Activated effector memory CD4-positive, alpha-beta T cell treated with Interleukin-2 at 50 U/mL for 16 hours (primary cell): ENCODE measurements at places on chromosomes 7 and 10.

DNA sequence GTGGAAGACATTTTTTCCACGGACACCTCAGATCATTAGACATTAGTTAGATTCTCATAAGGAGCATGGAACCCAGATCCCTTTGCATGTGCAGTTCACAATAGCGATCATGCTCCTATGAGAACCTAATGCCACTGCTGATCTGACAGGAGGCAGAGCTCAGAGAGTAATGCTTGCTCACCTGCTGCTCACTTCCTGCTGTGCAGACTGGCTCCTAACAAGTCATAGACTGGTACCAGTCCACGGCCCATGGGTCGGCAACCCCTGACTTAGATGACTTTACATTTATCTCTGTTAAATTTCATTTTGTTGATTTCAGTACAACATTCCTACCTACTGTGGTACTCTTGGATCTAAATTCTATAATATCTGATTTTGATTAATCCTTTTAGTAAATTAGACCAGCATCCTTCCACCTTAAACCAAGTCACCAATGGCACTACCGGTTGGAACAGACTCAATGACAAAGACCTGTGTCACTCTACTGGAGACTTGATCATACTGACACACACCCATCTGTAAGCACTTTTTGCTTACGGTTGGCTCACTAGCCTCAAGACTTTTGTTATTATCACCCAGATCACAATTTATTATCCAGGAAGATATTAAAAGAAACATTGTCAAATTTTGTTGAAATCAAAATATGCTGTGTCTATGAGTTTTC lies 8.0 kb upstream of the CCDC71L start:
- DNase-seq, result no peak

DNA sequence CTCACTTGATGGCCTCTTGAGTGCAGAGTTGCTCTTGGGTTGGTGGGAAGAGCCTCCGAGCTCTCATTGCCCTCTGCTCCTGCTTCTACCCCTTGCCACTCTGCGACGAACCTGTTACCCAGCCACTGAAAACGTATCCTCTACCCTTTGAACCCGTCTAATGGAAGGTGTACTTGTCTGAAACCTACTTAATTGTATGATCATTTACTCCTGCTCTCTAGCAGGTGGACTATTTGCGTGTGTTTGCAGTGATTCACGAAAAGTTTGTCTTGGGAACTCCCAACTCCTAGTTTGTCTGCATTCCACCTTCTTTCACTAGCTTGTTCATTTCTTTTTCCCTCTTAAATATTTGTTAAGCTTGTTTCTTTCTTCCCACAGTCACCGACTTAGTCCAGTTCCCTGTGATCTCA lies 503 bp downstream of the CROT start:
- no peak for DNase-seq

DNA sequence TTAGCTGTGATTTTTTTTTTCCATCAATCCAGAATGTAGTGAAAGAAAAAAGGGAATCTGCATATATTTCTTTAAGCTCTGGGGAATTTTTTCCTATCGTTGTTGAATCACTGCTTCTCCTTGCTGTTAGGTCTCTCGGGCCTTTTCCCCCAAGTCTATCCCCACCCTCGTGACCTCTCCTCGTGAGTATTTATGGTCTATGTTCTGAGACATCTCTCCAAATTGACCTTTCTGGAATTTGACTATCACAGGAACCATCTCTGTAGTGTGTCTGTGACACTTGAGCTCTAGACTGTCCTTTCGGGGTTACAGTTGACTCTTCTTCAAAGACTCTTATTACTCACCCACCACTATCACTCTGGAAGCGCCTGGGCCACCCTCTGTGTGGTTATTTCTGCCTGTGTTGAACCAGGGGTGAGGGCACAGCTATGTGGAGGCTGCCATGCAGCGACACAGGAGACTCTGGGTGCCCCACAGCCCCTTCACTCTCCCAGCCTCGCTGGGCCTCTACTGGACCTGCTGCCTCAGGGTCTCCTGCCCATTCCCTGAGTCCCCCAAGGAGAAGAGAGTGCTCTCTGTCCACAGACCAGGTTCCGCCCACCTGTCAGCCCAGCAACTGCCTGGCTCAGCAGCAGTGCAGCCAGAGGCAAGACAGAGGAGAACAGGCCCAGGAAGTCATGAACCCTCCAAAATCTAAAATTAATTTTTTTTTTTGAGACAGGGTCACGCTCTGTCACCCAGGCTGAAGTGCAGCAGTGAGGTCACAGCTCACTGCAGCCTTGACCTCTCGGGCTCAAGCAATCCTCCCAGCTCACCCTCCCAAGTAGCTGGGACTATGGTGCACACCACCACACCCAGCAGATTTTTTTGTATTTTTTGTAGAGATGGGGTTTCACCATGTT lies 45.7 kb upstream of the PTPRN2 start:
- no peak for DNase-seq

DNA sequence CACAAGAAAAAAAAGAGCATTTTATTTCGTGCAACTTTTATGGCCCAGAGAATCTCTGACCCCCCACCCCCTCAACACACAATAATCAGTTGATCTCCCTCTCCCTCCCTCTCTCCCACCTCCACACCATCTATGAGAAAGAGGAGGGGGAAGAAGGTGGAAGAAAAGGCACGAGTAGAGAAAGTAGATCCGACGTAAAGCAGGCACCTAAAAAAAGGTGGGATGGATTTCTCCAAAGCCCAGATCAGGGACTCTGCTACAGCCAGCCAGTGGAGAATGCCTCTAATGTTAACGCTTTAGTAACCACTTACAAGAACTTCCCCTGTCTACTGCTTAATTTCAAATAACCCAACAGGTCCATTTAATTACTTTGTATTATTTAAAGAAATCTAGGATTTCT lies 24.4 kb downstream of the KMT2C start:
- no peak for DNase-seq

DNA sequence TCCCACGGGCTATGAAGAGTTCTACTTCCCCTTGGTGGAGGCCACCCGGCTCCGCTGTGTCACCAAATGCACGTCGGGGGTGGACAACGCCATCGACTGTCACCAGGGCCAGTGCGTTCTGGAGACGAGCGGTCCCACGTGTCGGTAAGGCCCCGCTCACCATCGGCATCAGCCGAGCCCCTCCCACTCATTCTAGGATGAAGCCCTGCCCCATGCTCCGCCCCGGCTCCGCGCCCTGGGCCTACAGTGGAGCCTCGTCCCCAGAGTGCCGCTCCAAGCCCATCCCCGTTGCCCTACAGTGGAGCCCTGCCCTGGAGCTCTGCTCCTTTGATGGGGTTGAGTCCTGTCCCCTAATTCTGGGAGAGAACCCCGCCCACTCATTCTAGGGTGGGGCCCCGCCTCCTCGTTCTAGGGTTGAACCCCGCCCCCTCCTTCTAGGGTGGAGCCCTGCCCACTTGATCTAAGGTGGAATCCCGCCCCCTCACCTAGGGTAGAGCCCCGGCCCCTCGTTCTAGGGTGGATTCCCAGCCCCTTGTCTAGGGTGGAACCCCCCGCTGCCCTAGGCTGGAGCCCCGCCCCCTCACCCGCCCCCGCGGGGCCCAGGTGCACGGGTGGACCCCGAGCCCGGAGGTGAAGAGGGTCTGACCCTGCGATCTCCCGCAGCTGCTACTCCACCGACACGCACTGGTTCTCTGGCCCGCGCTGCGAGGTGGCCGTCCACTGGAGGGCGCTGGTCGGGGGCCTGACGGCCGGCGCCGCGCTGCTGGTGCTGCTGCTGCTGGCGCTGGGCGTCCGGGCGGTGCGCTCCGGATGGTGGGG lies 3.4 kb upstream of the MUC12 start:
- DNase-seq, result peak; percentile 61

DNA sequence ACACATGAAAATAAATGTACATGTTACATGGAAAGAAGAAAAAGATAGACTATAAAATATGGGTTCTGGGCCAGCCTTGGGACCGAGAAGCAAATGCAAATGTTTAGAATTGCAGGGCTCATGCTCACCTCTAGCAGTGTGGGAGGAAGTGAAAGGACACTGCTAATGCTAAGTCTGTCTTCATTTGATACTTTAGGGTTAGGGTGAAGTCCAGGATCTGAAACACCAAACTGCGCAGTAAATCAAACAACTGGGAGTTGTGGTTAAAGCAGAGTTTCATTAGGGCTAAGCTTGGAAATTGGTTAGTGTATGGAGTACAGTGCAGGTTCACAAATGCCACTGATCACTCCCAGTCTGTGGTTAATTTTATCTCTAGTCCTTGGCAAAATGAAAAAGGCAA lies 73.2 kb upstream of the PDK4 start:
- DNase-seq, result no peak

DNA sequence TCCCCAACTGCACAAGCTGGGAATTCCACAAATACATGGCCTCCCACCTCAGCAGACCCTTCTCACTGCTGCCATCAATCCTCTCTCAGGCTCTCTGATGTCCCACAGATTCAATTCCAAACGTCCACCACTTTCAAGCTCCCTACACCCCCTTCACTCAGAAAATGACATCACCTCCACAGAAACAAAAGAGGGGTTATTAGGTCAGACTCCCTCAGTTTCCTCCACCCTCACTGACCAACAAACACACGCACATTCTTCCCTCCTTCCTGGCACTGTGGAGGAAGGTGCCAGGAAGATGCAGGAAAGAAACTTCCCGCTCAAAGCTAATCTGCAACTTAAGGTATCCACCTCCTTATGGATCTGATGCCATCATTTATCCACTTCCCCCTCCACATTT lies 18.3 kb downstream of the ZNF438 start:
- DNase-seq, result no peak

DNA sequence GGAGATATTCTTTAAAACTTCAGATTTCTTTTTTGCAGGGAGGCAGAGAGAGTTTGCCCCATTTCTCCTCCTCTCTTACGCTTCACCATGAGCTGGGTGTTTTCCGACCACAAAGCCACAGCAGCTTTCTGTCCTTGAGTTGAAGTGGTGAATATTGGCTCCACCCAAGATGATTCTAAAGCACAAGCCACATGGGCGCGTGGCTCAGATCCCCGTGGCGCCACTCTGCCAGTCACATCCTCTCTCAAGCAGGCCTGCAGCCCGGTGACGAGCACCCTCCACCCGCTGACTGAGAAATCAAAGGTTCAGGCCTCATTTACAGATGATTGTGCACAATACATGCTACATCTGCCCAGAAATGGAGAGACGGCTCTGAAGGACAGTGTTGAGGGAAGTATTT lies 27.6 kb upstream of the RNF32 start:
- peak; percentile 71 for DNase-seq

DNA sequence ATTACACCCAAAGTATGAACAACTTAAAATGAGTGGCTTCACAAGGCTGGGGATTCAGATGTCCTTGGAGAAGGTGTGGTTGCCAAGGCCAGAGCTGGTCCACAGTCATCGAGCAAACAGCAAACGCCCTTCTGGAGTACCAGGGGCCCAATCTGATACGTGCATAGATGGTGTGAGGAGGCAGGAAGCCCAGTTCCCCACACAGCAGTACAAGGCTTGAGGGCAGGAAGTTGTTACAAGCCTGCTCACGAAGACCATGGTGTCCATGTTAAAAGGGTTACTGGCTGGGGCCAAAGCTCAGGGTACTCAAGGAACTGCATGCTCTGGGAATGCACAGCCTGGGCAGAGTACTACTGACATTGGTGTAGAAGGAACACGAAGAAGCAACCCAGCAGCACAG lies 4.6 kb upstream of the ANKRD26 start:
- no peak for DNase-seq

DNA sequence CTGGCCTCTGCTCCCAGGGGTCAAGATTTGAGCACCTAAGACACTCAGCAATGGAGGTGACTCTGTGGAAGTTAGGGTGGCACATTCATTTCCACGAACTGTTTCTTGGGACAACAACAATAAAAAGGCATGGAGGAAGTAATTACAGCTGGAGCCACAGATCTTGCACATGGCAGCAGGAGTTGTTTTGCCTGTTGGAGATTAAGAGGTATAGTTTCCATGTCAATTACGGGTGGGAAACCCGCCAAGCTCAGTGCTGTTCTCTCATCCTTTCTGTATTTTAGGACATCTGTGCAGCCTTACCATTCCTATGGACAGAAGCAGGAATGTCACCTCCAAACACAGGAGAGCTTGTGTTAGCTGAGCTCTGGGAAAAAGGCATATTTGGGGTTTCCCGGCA lies 201.2 kb downstream of the SNX10 start:
- no peak for DNase-seq

GRCh38 chr10:75620356-75620755 lies 188.9 kb downstream of the LRMDA start:
- no peak for DNase-seq
